ENCODE measurements at places on chromosomes 11 and 22.

- no peak for DNase-seq
Observed at GRCh38 chr11:113647108-113647507, 59.0 kb downstream of the TMPRSS5 start.

GRCh38 chr11:128482092-128482491, 105.3 kb downstream of the ETS1 start:
- DNase-seq: no peak

DNA sequence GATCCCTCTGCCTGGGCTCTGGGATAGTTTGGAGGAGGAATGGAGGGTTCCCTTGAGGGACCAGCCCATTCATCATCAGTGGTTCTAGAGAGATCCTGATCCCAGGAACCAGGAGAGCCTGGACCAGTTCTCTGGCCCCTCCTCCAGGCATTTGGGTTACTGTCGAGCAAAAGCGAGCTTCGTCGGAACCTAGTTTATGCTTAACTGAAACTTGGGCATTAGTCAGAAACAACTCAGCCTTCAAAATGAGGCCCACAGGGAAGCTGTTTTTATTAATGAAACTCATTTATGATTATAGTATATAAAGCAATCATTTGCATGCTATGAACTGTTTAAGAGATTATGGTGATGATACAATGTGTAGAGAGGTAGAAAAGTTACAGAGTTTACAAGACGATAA, 61.4 kb downstream of the LIF start:
- no peak for DNase-seq

DNA sequence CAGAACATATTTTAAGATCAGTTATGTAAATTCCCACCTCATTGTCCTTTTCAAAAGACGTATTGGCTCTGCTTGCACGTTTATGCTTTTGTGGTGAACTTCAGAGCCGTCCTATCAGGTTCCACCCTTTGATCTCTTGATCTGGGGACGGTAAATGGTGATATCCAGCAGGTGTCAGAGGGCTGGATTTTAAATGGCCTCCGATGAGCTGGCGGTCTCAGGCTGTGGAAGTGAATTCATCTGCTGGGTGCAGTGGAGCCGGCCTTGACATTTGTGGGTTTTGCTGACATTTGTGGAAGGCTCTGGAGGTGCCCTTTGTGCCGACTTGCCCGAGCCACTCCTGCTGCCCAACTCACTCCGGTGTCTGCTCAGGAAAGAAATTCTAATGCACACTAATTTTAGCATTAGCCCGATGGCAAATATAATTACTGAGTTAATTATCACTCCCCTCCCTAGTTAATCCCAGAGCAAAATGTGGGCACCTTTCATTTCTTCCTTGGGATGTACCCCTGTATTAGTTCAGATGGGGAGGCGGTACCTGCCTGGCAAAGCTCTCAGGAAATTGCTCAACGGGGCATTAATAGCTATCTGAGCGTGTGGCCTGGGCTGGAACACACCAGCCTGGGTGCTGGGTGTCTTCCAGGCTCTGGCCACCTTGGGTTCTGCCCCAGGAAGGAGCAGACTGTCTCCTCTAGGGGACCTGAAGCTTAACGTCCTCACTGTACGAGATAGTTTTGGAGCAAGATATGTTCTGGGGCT, 9.1 kb downstream of the LRP5 start:
- DNase-seq: no peak

GRCh38 chr11:59710136-59710847, 3.4 kb downstream of the OR10V1 start:
- DNase-seq: no peak

GRCh38 chr11:9003573-9004182, at the start of gene NRIP3:
Gene NRIP3, minus strand, starts transcription at chr11:9004001. Its CDS starts 66 bp downstream, at chr11:9003935.
- peak; percentile 77 for DNase-seq

DNA sequence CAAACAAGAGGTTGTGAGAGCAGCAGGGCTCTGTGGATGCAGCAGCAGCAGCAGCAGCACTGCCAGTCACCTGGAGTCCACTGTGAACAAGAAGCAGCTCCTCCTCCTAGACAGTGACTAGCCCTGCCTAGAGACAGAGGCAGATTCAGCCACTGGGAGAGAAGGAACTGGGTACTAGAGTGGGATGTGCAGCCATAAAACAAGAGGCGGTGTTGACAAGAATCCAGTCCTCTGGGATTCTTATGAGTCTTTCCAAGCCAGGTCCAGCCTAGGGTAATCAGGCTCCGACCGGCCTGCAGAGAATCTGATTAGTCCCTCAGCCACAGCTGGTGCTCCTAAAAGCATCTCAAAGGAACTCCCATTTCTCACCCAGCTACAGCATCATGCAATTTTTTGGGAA, 83.9 kb upstream of the USP47 start:
- peak; percentile 5 for DNase-seq

- no peak for DNase-seq
Observed at GRCh38 chr22:43969021-43969878, 14.0 kb downstream of the SAMM50 start.

DNA sequence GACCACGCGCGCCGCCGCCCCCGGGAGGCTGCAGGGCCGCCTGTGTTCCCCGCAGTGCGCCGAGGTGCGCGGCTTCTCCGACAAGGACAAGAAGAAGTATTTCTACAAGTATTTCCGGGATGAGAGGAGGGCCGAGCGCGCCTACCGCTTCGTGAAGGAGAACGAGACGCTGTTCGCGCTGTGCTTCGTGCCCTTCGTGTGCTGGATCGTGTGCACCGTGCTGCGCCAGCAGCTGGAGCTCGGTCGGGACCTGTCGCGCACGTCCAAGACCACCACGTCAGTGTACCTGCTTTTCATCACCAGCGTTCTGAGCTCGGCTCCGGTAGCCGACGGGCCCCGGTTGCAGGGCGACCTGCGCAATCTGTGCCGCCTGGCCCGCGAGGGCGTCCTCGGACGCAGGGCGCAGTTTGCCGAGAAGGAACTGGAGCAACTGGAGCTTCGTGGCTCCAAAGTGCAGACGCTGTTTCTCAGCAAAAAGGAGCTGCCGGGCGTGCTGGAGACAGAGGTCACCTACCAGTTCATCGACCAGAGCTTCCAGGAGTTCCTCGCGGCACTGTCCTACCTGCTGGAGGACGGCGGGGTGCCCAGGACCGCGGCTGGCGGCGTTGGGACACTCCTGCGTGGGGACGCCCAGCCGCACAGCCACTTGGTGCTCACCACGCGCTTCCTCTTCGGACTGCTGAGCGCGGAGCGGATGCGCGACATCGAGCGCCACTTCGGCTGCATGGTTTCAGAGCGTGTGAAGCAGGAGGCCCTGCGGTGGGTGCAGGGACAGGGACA, 2.7 kb downstream of the NLRP6 start:
- no peak for DNase-seq

- DNase-seq: no peak
Observed at GRCh38 chr22:38038426-38038825, 18.8 kb upstream of the PICK1 start.

GRCh38 chr11:44427432-44427831, 117.5 kb upstream of the ALX4 start:
- no peak for DNase-seq

DNA sequence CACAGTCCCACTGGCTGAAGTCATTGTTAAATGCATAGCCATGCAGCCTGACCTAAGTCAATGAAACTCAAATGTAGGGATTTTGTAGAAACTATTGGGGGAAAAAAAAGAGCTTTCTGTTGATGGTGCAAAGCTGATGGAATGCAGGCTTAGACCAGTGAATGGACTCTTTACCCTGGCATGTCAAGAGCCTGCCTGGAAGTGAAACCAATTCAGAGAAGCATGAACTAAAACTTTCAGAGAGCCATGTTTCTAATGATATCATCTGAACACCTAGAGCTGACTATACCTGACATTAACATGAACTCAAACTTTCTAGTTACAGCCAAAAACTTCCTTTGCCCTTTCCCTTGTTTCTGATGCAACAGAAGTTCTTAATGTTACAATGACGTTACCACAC, 89.0 kb downstream of the APIP start:
- no peak for DNase-seq

DNA sequence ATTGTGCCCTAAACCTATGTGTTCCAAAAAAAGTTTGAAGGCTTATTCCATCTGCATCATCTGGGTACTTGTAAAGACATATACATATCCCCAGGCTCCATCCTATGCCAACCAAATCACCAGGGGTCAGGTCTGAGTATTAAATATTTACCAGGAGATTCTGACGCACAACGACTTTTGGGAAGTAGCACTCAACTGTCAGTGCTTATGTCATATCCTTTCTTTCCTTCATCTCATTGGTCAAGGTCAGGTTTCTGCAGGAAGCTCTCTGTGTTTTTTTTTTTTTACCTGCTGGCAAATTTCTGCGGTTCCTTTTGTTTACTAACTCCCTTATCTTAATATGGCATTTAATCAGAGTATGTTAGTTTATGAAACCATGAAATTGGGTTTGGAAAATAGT, 22.5 kb upstream of the CYP2R1 start:
- no peak for DNase-seq

- no peak for DNase-seq
Observed at GRCh38 chr22:36753916-36754315, 22.0 kb downstream of the IFT27 start.

DNA sequence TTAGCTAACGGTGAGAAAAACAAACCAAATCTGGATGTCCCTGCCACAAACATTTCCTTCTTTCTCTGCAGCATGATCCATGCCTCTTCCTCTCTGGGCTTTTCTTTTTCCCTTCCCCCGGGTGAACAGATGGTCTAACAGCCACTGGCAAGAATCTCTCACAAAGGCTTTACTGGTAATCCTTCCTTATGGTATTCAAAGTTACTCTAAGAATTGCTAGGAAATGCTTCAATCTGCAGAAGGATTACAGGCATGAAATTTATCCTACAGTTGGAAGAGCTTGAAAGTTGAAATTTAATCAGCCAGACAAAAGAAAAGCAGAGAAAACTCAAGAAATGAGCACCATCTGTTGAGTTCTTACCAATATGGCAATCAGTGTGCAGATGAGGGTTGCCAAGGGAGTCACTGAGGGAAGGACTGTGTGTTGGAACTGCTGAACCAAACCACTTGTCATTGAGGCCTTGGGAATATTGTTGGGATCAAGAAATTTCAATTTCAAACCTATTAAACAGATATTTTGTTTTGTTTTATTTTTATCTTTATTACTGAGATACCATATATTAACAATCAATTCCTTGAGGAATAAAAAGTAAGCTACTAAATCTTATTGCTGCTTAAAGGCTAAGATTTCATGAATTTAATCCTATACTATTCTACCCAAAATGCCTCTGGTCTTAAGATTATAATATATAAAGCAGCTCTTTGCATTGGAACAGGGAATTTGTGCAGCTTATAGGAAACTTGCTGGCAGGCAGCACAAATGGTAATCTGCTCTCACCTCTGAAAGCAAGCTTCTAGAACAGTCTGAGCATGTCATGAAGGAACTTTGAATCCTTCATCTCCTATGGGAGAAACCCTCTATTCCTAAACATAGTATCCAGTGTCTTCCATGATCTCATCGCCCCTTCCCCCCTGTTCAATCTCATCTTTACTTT, 29.7 kb upstream of the NDUFC2 start:
- DNase-seq: no peak

DNA sequence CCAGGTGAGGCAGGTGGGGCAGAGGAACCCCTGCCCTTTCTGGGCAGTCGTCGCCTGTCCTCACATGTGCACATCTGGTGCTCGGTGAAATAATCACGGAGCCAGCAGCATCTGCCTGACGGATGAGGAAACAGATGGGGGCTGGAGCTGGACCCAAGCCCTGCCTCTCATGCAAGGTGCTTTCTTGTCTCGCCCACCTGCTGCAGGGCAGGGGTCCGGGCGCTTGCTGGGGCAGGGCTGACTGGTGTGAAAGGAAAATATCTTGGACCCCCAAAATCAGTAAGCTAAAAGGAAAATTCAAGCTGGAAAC, 3.3 kb downstream of the ALDH3B2 start:
- DNase-seq: no peak

GRCh38 chr22:44107340-44107739, 73.4 kb upstream of the PARVG start:
- DNase-seq: peak; percentile 1

DNA sequence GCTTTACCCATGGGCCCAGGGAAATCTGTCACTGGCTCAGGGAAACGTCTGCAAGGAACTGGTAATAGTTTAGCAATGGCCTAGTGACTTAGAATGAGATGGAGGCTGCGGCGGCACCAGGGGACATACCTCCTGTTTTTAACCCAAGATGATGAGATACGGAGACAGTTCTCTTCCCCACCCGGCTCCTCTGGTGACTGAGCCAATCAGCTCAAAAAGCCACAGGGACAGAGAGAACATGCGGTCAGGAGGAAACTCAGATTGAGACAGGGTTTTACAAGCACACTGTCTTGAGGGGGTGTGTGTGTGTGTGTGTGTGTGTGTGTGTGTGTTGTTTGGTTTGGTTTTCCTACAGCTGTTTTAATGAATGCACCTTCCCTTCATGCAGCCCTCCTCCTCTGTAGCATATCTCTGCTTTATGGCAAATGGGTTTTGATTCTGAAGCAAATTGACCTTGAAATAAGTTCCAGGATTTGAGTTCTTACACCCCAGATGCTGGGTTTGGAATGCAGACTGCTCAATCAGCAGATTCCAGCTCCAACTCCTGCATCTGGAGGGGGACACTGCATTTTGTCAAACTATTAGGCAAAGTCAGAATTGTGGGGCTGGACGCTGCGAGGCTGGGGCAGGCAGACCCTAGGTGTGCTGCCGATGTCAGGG, 246.2 kb downstream of the NTM start:
- peak; percentile 57 for DNase-seq

DNA sequence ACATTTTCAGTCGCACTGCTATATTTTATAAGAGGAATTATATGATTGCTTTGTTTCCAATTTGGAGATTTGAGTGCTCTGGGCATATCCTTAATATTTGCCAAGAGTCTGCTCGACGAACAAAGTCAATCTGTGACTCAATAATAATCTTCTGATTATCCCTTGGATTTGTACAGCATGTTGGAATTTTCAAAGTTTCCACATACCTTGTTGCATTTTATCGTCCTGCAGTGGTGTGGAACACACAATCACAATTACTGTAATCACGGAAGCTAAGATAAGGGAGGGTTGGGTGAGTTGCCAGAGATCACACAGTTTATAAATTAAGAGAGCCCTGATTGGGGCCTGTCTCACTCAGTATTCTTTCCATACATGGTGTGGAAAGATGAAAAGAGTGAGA, 189.3 kb downstream of the GUCY1A2 start:
- DNase-seq: no peak

DNA sequence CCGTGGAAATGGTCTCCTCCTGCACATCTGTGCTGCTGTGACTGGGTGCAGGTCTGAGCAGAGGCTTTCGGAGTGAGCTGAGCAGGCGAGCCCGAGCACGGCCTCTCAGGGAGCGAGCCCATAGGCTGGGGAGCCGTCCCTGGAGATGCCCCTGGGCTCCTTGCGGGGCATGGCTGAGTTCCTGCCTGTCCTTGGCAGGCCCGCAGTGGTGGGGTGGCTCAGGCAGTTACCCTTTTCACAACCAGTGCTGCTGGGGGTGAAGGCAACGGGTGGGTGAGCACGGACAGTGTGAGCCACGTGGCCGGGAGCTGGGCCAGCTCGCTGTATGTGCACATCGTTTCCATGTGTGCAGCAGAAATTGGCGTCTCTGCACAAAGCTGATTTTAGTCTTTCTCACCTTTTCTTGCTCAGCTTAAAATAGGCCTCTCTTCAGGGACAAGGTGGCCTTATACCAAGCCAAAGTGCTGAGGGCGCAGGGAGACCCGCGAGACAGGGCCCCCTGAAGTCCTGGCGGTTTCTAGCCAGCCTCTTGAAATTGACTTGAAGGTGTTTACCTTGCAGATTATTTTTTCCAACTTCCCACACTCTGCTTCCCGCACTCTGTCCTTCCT, at the start of gene TP53AIP1:
TSS of gene TP53AIP1 (minus strand) at position 55 of the 611 bp plus-strand sequence. CDS start 5,053 bp downstream, outside the sequence.
- no peak for DNase-seq

Data from fibroblast of skin of right biceps (primary cell).